ENCODE measurements at places on chromosomes 12 and 14.

- no peak for DNase-seq
Observed at GRCh38 chr12:110737532-110737931, 5.2 kb downstream of the PPP1CC start.

GRCh38 chr14:91009501-91010152, 50.8 kb downstream of the RPS6KA5 start:
- peak; percentile 13 for DNase-seq

DNA sequence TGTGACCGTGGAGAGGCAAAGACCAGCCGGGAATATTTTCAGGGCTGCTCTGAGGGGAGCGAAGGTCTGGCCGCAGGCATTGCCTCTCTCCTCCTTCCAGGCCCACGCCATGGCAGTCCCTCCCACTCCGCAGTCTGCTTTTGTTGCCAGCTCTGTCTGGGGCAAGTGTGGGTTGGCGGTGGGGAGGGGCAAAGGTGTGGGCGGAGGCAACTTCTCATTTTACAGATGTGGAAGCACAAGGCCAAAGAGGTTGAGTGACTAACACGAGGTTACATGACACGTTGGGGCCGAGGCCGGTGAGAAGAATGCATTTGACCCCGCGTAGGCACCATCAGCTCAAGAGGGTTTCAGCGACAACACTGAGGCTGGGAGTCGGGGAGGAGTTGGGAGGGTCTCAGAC, 6.1 kb upstream of the FAIM2 start:
- DNase-seq: peak; percentile 35

DNA sequence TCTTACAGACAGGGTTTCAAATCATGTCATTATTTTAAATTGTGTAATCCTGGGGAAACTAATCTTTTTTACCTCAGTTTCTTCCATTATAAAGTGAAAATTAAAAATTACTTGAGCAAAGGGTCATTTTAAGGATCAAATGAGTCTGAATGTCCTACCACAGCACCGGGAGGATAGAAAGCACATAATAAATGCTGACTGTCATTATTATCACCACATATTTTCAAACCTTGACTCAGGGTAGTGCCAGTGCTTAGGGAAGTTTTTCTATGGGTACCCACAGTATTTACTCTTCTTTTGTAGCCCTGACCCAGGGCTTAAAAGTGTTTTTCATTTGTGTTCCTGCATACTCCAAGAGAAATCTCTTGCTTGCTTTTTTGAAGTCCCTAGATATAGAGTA, 60.5 kb downstream of the KCNMB4 start:
- no peak for DNase-seq

GRCh38 chr12:29569132-29569757, 71.8 kb upstream of the OVCH1 start:
- DNase-seq: no peak

GRCh38 chr14:50257732-50258131, 26.4 kb upstream of the SOS2 start:
- peak; percentile 22 for DNase-seq
